ENCODE measurements at places on chromosomes 16 and 17.
A peak's percentile ranks its signal among the peaks of the same experiment; 100 is the strongest.

GRCh38 chr16:88906020-88906419, 39.6 kb upstream of the PABPN1L start:
- DNase-seq: no peak

DNA sequence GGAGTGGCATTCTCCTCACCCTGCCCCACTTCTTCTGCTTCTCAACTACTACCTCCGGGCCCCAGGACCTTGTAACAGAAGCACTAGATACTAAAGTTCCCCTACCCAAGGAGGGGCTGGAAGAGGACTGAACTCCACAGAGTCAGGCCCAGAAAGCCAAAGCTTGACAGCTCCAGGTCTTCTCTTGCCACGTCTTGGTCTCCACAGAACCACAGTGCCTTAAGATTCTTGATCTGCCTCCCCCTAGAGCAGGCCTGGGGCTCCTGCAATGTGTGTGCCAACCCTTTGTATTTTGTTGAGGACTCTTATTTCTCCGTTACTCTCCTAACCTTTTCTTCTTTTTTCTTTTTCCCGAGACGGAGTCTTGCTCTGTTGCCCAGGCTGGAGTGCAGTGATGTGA, 4.0 kb downstream of the SLC16A13 start:
- no peak for DNase-seq

DNA sequence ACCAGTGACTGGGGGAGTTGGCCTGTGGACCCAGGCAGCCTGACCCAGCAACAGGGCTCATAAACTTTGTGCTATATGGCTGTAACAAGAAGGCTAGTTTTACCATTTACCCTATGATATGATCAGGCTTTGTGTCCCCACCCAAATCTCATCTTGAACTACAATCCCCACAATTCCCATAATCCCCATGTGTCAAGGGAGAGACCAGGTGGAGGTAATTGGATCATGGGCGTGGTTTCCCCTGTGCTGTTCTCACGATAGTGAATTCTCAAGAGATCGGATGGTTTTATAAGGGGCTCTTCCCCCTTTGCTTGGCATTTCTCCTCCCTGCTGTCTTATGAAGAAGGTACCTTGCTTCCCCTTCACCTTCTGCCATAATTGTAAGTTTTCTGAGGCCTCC, 111.2 kb upstream of the NLRP1 start:
- no peak for DNase-seq

GRCh38 chr17:68733241-68734176, 132.3 kb upstream of the FAM20A start:
- no peak for DNase-seq

DNA sequence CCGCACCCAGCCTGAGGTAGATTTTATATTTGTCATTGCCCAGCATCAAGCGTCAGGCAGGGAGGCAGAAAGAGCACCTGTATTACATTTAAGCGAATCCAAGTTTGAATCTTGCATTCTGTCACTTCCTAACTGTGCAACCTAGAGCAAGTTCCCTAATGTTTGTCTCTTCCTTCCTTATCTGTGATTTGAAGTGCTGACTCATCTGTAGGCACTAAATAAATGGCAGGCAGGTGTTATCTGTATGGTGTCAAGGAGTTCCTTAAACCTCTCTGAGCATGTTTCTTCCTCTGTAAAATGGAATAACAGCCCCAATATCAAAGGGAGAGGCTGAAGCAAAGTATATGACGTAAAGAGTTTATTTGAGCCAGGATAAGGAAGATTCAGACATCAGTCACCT, 24.3 kb downstream of the GP2 start:
- no peak for DNase-seq

DNA sequence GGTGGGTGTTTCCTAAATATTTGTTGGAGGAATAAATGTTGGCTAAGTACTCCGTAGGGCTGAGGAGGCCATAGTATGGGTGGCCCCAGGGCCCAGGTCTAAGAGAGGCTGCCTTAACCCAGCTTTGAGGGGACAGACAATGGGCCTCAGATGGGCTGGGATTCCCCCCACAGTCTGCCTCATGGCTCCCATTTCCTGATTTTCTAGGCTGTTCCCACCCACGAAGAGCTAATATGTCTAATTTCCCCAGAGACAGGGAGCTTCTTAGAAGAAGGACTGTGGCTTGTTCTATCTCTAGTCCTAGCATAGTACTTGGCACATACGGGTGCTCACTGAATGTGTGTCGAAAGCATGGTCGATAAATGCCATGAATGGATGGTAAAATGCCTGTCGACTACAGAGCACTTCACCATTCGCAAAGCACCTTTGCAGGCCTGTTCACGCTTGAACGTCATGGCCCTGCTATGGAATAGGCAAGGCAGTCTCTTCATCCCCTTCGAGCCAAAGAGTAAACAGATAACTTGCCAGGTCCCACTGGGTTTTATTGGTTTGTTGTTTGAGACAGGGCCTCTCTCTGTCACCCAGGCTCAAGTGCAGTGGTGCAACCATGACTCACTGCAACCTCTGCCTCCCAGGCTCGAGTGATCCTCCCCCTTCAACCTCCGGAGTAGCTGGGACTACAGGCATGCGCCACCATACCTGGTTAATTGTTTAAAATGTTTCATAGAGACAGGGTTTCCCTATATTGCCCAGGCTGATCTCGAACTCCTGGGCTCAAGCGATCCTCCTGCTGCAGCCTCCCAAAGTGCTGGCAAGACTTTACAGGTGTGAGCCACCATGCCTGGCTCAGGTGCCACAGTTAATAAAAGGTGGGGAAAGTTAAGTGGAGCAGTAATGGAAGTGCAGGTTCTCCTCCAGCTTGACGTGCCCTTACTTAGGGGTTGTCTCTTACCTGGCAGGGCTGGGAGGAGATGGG, 9.7 kb downstream of the CHAD start:
- DNase-seq: no peak

DNA sequence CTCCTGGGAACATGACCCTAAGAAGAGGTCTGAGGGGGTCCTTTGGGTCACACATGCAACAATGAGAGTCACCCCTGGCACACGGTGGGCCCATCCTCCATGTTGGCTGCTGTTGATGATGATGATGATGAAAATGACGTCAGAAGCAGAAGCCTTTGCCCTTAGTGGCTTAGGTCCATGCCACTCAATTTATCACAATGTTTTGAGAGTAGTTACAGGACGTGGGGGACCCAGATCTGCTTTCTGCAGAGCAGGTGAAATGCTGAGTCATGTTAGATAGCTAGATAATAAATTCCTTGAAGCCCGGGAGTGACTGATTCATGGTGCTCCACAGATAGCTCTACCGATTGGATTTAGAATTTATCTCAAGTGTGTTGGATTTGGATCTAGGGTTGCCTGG, 53.9 kb downstream of the VPS35L start:
- no peak for DNase-seq

DNA sequence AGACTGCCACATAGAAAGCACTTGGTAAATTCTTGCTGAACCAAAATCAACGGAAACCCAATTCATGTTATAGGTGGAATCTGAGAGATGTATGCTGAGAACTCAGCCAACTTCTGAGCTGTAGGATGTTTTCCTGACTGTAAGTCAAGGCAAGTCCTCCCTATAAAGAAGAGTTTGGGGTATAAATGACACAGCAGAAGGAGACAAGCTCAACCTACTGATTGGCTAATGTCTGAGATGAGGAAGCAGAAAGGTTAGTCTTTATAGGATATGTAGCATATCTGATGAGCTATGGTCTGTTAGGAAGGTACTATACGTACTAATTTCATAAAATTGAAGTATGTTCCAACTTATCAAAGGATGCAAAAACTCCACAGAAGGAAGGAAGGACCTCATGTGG, 99.5 kb downstream of the XYLT1 start:
- no peak for DNase-seq

- DNase-seq: no peak
These were observed 156.8 kb upstream of the IRX3 start for GRCh38 chr16:54443352-54443751.

- DNase-seq: no peak
These were observed 17.7 kb upstream of the DOC2B start for GRCh38 chr17:199191-199604.

GRCh38 chr17:77719806-77720205, 238.7 kb upstream of the TNRC6C start:
- no peak for DNase-seq

- peak; percentile 63 for DNase-seq
These were observed 36.4 kb downstream of the CDK5R1 start for GRCh38 chr17:32523017-32523680.

GRCh38 chr16:68526143-68526781, 12.8 kb upstream of the ZFP90 start:
- no peak for DNase-seq

GRCh38 chr17:19278729-19279128, 41.6 kb downstream of the EPN2 start:
- no peak for DNase-seq

DNA sequence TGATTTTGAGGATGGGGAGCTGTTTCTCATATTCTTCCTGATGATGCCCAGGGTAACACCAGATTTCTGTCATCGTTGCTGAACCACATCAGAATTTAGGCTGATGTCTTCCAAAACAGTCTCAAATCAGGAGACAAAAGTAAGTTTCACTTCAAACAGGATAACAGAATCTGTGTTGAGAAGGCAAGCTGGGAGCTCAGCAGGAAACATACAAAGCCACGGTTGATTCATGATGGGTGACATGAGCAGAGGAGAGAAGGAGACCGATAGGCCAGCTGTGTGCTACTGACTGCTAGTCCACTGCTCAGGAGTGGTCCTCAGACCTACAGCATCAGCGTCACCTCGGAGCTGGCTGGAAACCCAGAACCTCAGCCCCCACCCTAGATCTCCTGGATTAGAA, 62.9 kb upstream of the RCVRN start:
- DNase-seq: no peak

DNA sequence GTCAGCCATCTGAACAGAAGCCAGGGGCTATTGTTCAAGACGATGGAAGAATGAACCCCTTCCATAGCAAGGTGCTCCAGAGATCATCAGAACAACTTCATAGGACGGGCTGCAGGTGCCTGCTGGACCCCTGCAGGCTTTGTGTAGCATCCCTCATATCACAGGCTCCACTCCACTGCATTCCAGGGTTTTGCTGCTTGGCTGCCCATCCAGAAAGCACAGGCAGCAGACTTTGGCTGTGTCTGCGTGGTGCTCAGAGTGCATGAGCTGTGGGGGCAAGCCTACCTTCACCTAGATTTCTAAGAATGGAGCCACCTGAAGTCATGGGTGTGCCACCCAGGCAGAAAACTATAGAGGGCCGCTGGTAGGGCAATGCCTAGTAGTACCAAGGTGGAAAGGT, 93.9 kb upstream of the NLRP1 start:
- no peak for DNase-seq

DNA sequence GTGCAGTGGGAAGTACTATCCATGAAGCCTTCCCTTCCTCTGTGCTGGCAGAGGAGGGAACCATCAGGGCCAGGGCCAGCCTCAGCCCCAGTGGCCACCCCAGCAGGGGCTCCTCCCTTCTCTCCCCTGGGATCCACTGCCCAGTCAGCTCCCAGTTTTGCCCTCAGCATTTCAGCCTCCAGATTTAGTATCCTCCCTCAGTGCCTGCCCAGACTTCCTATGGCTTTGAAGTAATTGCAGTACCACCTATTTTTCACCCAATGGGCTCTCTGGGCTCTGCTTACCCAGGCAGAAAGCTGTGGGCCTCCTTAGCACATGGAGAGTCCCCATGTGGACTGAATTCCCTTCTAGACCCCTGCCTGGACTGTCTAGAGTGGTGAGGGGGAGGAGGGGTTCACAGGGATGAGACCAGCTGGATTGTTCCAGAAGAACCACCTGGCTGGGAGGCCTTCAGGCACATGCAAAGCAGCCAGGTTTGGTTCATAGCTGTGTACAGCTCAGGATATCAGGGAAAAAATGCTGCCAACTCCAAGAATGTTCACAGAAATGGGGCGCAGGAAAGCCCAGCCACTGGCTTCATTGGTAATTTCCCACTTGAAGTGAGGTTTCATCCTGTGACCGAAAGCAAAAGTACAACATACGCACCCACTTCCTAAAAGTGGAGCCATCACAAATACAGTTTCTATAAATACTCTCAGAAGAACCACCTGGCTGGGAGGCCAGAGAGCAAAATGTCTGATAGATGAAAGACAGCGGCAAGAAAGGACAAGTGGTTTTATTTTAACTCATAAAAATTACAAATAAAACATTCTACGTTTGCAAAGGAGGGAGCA, 15.2 kb upstream of the HERPUD1 start:
- DNase-seq: peak; percentile 38

DNA sequence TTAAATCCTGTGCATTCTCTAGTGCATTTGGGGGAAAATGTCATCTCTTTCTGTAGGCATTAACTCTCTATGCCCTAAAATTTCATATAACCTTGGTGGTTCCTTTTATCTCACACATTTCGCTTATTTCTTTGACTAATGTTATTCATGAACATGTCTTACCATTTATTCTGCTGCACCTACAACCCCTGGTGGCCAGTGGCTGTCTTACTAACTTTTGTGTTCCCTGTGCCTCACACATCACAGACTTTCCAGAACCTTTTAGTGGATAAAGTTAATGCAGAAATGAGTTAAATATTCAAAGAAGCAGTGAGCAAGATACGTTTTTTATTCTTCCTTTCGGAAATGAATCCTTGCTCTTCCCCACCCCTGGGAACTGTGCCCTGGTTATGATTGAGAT, 111.9 kb downstream of the CDH13 start:
- DNase-seq: no peak

DNA sequence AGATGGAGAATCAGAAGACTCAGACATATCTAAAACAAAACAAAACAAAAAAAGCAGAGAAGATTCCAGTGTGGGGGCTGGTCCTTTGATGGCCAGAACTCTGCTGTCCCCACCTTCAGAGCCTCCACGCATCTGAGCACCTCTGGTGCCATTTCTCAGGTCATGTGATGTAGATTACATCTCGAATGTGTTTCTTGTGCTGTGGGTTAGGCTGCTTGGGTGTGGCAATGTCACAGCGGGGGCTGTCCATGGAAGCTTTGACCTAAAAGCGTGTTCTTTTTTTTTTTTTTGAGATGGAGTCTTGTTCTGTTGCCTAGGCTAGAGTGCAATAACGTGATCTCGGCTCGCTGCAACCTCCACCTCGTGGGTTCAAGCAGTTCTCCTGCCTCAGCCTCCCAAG, 51.2 kb downstream of the PLD6 start:
- no peak for DNase-seq

- DNase-seq: no peak
These were observed 527 bp downstream of the UNC45B start for GRCh38 chr17:35148144-35148543.
